Amygdala (tissue), 56 donors: ENCODE measurements at places on chromosomes 5 and 9.

DNA sequence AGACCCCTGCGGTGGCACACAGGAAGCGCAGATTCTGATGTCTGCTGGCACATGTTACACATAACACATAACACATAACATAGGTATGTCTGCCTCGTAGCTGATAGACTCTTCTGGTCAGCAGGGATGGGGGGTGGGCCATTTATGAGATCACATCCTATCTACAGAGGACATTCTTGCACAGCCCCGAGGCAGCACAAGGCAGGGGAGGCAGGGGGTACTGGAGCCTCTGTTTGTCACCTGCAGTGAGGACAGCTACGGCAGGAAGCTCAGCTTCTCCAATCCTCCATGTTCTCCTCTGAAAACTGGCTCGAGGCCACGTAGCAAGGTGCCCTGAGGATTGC is 16.7 kb upstream of the MED10 start:
- no peak for DNase-seq

DNA sequence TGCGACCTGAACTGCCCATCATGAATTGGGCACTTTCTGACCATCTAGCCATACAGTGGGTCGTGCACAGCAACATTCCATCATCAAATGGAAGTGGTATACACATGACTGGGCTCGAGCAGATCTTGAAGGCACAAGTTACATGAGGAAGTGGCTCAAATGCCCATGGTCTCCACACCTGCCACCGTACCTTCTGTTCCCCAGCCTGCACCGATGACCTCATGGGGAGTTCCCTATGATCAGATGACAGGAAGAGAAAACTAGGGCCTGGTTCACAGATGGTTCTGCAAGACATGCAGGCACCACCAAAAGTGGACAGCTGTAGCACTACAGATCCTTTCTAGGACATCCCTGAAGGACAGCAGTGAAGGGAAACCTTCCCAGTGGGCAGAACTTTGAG is 21.8 kb downstream of the MTMR12 start:
- DNase-seq = no peak

DNA sequence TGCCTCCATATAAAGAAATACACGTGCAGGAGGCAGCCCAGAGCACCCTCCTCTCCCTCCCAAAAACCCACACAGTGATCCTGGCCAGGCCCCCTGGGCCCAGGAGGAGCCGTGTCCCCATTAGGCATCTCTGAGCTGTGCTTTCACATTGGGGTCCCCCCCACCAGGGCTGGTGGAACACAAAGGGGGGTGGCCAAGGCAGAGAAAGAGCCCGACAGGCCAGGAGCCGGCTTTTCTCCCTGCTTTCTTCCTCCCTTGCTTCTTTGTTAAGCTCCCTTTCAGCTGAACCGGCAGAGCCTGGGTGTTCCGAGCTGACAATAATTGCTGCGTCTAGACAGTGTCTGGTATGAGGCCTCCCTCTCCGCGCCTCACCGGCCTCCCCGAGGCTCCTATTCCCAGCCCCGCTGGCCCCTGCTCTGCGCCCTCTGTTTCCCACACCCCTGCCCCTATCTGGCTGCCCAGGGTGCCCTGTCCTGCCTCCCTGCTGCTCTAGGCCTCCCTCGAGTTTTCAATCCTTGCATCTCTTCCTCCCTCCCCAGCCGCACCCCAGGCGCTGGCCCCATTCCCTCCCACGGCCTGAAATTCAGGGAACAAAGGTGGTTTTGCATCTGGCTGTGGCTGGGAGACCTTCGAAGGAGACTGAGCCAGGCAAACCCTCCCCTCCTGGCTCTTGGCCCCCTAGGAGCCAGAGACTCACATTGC is 120.6 kb downstream of the C9orf50 start:
- DNase-seq = no peak

DNA sequence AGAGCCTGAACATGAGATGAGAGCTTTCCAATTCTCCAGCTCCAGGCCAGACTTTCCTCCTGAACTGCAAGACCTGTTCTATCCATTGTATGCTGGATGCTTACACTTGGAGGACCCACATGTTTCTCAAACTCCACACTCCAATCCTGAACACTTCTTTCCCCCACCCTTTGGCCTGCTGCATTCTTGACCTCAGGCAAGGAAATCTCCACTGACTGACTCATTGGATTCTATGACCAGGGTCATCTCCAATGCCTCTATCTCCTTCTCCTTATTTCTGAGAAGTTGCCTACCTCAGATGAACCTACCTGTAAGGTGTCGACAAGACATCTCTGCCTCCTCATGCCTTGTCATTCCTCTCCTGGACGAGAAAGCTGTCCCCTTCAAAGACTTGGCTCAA is 153.6 kb downstream of the CRB2 start:
- no peak for DNase-seq

- DNase-seq = no peak
Measured at GRCh38 chr5:136056771-136057335, 28.1 kb downstream of the TGFBI start.

- DNase-seq = no peak
Measured at GRCh38 chr9:71766663-71767062, 1.6 kb downstream of the CEMIP2 start.

- no peak for DNase-seq
Measured at GRCh38 chr5:56598941-56599340, 216.4 kb upstream of the MAP3K1 start.

- no peak for DNase-seq
Measured at GRCh38 chr9:2874001-2874750, 30.3 kb upstream of the PUM3 start.

DNA sequence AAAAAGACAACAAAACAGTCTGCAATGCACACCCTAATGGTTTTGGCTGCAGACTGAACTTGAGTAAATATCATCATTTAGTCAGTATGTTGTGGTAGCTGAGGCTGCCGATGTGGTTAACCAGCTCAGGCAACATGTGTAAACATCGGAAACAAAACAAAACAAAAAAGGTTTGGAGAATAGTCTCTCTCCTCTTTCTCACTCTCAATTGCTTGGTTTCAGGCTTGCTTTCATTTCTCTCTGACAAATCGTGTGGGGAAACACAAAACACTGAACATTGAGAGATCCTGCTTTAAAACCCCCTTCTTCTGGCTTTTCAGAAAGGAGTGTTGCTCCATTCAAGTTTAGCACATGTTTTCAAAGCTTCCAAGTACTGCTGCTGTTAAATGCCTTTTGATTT is 453.3 kb downstream of the BNC2 start:
- DNase-seq = no peak

- no peak for DNase-seq
Measured at GRCh38 chr5:119031011-119031886, 39.6 kb upstream of the DMXL1 start.

DNA sequence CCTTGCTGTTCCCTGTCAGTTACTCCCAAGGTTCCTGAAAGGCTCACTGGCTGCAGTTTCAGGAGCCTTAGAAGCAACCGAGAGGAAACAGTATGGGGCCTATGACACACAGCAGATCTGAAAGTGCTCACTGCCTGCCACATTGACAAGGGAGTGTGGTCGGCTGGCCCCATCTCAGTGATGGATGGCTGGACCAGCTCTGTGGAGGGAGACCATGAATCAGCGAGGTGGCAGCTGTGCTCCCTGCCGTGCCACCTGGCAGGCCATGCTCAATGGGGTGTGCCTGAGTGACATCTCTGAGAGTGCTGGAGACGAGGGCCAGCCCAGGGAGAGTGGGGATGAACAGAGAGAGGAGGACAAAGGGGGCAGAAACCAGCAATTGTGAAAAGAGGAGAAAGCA is 49.1 kb downstream of the DOCK2 start:
- DNase-seq = no peak

GRCh38 chr5:135157421-135158313 is 123.6 kb upstream of the PITX1 start:
- DNase-seq = no peak

DNA sequence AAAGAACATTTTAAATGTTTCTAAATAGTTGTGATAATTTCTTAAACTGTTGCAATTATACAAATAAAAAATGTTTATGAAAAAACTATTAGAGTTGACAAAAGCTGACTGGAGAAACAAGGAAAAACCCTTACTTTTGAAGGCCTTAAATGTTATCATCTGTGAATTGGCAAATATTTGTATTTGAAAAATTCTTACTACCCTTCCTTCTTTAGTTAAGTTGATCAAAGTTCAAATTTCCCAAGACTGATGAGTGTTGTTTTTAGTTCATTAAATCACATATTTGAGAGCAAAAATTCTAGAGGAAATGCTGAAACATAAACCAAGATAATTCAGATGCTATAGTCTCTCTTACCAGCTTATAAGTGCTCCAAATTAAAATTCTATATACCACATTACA is 2.6 kb upstream of the SLC35D2 start:
- DNase-seq = no peak

GRCh38 chr9:7439355-7439995 is 360.1 kb downstream of the DMAC1 start:
- no peak for DNase-seq

- DNase-seq = no peak
Measured at GRCh38 chr9:23254404-23255184, 571.4 kb downstream of the ELAVL2 start.

DNA sequence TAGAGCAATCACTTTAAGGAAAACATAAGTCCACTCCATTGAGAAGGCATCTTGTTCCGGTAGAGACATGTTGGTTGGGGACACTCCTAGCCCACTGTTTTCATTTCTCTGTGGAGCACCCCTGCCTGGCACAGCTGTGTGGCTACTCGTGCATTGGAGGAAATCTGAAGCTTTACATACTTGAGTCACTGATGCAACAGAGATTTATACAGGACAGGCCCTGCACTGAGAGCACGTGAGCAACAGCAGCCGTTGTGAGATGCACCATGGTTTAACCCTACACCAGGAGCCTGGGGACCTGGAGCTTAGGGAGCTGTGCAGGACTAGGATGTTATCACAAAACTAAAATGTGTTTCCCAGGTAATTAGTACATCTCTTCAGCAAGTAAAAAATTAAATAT is 230.7 kb upstream of the IRX1 start:
- no peak for DNase-seq

DNA sequence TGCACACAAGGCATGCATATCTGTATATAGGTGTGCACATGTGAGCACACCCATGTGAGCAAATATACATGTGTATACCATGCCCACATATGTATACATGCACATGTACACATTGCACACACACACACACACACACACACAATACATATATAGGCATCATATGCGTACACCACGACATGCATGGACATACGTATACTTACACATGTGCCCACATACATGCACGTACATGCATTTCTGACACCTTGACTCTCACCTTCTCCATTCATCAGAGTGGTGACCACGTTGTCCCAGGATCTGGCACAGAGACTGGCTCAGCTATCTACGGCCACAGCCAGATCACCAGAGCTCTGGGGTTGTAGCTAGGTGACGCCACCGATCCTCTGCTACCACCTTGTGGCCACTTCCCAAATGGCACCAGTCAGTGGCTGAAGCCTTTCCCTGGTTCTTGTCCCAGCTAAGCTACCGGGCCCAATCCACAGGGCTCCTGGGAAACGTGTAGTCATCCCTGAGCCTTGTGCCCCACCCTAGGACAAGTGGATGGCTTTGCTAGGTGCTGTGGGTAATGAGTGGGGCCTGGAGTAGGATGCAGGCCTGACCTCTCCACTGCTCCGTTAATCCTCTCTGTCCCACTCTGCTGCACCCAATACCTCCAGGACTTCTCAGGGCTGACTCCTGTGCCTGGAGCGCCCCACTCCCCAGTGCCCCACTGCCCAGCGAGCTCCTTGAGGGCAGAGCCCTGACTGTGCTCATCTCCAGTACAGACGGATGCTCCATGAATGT is 194.4 kb downstream of the RGS3 start:
- DNase-seq = peak; percentile 65

GRCh38 chr9:92324431-92324830 is 719 bp downstream of the NOL8 start:
- DNase-seq = no peak

DNA sequence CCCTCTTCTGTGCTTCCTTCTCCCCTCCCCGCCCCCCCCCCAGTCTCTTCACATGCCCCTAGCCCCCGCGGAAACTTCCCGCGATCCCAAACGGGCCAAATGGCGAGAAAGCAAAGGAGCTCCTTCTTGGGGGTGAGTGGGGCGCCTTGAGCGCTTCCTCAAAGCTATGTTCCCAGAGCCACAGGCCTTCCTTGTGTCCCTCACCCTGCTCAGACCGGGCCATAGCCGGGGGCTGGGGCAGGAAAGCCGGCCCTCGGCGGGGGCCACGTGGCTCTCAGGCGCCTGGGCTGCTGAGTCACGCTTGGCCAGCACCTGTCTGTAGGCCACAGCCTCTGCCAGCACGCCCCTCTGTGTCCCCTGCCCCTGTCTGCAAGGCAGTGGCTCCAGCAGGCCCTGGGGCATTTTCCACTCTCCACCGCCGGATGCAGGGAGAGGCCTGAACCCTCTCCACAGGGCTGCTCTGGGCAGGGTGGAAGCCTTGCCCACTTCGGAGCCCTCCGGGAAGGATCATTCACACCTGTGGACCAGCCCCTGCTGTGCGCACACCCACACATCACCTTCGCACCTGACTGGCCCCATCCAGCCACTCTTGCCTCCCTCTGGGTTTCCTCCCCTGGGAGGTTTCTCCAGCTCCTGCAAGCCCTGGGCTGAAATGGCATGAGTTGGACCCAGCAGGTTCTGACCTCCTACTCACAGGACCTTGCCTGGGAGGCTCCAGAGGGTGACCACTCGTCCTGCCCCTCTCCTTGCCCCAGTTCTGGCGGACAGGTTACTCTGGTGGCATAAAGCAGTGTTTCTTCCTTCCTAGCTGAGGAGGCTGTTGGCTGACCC is 1.2 kb upstream of the SQSTM1 start:
- DNase-seq = peak; percentile 72

GRCh38 chr9:83291196-83291595 is 228.3 kb upstream of the RASEF start:
- no peak for DNase-seq

DNA sequence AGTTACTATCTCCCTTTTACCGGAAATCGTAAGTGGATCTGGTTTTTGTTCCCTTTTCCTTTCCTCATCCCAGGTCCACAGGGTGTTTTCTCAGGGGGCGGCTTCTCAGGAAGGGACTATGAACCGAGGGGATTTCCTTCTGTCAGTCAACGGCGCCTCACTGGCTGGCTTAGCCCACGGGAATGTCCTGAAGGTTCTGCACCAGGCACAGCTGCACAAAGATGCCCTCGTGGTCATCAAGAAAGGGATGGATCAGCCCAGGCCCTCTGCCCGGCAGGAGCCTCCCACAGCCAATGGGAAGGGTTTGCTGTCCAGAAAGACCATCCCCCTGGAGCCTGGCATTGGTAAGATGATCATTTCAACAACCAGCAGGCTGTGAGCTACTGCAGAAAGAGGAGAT is 75.8 kb downstream of the GOLPH3 start:
- no peak for DNase-seq

- DNase-seq = no peak
Measured at GRCh38 chr5:105057001-105057436, 1494.4 kb upstream of the NUDT12 start.

GRCh38 chr9:134633362-134634142 is 8.1 kb upstream of the COL5A1 start:
- no peak for DNase-seq
